ENCODE measurements at places on chromosomes 16 and 17.
A peak's percentile ranks its signal among the peaks of the same experiment; 100 is the strongest.

- no peak for DNase-seq
Measured at GRCh38 chr16:79151-80054, 1.4 kb downstream of the MPG start.

- no peak for DNase-seq
Measured at GRCh38 chr17:67051155-67051538, 6.8 kb downstream of the CACNG1 start.

- peak; percentile 71 for DNase-seq
Measured at GRCh38 chr16:67562918-67563707, 787 bp downstream of the CTCF start.

DNA sequence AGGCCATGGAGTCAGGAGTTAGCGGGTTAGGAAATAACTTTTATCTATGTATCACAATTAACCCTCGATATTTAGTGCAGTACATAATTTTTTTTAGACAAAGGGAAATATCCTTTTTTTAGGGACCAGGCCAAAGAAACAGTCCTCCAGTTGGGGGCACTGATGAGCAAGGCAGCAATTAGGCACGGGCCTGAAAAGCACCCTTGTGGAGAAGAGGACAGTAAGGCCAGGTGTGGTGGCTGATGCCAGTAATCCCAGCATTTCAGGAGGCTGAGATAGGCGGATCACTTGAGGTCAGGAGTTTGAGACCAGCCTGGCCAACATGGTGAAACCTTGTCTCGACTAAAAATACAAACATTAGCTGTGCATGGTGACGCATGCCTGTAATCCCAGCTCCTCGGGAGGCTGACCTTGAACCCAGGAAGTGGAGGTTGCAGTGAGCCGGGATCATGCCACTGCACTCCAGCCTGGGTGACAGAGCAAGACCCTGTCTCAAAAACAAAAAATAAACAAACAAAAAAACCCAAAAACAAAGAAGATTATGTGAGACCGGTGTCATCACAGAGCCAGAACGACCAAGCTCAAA, 158.3 kb upstream of the NOL11 start:
- DNase-seq, result no peak

DNA sequence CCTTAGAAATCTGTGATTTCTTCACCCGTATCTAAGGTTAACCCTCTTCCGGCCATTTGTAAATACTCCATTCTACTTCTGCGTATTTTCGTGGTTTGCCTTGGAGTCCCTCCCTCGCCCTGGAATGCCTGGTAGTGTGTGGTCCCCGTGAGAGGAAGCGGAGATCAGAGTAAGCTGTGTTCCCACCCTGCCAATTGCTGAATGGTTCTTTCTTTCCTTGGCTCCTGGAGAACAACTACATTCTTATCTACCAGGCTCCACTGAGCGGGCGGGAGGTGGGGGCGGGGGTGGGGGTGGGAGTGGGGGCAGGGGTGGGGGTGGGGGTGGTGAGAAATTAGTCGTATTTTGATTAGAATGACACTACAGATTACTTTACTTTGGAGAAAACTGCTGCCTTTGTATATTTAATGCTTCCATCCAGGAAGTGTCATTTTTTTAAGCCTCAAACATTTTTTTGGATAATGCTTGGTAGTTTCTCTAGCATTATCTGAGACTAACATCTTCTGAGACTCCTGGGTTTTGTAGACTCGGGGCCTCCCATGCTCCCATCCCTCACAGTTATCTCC, 20.9 kb upstream of the FASN start:
- no peak for DNase-seq

GRCh38 chr17:40996829-40997228, 2.9 kb upstream of the KRTAP3-3 start:
- DNase-seq, result no peak

- DNase-seq, result no peak
Measured at GRCh38 chr17:41002814-41003213, 3.1 kb upstream of the KRTAP3-2 start.

DNA sequence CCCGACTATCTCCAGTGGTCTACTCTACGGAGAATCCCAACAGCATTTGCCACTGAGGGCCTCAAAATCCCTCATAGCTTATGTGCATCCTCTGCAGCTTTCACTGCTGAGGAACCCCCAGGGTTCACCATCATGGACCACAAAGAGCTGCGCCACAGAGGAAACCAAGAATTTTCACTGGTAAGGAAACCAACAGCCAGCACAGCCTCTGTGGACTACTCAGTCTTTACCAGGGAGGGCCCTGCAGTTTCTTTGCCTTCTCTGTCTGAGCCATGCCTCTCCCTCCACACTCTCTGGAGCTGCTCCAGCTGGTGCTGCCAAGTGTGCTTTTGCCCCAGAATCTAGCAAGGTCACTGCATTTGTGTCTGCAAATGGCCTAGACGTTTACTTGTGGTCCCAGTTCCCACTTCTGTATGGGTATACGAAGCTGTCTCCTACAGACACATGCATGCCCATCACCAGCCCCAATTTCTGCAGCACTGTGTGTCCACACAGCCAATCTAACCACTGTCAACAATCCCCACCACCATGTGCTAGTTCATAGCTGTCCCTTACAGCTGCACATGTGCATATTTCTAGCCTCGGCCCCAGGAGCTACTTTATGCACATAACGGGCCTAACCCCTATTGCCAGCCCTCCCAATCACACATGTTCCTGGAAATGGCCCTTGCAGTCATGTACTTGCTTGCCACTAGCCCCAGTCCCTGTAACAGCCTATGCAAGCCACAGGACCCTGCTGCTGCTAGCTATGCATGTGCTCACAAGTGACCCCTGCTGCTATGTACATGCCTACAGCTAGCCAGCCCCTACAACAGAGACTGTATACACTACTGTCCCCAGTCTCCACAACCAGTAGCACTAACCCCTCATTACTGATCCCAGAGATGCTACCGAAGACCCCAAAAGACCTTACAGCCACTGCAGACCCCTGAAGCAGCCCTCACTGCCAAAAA, 1437.4 kb downstream of the CDH11 start:
- DNase-seq, result no peak

GRCh38 chr16:85162478-85163277, 50.4 kb upstream of the CIBAR2 start:
- no peak for DNase-seq

- DNase-seq, result no peak
Measured at GRCh38 chr16:67202956-67203493, 4.1 kb downstream of the ELMO3 start.

GRCh38 chr17:78176548-78177025, 8.2 kb downstream of the SYNGR2 start:
- peak; percentile 87 for DNase-seq

DNA sequence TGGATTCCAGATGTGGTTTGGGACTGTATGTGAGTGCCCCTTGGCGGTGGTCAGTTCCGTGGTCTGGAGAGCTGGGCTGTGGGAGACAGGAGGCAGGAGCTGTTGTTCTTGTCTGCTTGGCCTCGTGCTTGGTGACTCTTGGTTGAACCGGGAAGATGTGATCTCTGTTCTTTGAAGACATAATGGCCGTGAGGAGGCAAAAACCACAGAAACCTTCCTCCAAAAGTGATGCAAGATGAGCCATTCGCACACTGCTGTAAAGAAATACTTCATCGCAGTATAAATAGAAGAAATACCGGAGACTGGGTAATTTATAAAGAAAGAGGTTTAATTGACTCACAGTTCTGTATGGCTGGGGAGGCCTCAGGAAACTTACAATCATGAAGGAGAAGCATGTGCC, 128.8 kb downstream of the RAP1GAP2 start:
- DNase-seq, result no peak

DNA sequence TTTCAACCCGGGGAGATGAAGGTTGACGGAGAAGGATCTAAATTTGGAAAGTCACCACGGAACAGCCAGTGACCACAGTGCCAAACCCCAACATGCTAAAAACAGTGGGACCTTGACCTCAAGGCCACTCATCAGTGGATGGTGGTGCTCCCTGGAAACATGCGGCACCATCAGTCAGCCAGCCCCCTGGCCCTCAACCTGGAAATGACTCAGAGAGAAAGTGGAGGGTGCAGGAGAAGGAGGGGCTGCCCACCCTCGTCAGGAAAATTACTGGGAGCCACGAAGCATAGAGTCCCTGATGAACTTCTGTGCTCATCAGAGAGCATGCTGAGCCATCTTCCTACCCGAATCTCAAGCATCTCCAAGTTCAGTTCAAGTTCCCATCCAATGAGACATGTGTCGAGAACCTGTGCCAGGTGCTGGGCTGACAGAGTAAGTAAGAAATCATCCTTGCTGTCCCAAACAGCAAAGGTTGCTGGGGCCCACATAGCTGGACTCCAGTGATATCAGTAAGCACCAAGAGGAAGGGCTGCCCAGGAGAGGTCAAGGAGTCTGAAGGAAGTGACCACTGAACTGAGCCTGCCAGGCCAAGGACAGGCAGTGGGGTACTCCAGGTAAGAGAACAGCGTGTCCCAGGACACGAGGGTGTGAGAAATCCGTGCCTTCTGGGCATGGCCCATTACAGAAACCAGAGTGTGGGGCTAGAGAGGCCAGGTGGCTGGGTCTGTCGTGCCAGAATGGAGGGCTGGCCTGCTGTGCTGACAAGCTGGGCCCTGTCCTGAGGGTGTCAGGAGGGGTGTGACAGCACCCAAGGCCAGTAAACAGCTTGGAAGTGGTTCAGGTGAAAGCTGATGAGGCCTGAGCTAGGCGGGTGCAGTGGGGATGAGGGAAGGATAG, 5.2 kb downstream of the PECAM1 start:
- peak; percentile 47 for DNase-seq

DNA sequence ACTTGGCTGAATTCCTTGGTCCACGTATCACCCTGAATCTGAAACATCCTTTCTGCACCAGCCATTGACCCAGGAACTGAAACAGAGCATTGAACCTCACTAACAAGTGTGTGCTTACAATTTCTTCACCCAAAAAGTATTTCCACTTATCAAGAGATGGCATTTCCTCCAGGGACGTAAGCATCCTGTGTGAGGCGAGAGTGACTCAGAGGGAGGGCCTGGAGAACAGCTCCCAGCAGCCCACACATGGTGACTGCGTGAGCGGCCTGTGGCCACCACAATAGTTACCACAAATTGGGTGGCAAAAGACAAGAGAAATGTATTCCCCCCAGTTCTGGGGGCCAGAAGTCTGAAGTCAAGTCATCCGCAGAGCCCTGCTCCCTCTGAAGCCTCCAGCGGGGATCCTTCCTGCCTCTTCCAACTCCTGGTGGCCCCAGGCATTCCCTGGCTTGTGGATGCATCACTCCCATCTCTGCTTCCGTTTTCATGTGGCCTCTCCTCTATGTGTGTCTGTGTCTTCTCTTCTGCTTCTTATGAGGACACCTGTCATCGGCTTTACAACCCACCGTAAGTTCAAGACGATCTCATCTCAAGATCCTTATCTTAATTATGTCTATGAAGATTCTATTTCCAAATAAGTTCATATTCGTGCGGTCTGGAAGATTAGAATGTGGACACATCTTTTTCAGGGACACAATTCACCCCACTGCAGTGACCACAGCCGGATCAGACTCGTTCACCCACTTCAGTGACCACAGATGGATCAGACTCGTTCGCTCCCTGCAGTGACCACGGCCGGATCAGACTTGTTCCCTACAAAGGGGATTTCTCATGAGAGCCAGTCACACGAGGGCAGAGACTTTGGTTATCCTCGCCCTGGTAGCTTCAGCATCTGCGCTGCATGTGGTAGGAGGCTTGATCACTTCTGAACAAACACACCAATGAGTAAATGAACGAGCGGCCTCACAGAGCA, 122.6 kb upstream of the FOXF1 start:
- no peak for DNase-seq

GRCh38 chr16:56228476-56228875, 37.2 kb downstream of the GNAO1 start:
- no peak for DNase-seq

GRCh38 chr16:49095539-49095938, 186.1 kb downstream of the CBLN1 start:
- no peak for DNase-seq

DNA sequence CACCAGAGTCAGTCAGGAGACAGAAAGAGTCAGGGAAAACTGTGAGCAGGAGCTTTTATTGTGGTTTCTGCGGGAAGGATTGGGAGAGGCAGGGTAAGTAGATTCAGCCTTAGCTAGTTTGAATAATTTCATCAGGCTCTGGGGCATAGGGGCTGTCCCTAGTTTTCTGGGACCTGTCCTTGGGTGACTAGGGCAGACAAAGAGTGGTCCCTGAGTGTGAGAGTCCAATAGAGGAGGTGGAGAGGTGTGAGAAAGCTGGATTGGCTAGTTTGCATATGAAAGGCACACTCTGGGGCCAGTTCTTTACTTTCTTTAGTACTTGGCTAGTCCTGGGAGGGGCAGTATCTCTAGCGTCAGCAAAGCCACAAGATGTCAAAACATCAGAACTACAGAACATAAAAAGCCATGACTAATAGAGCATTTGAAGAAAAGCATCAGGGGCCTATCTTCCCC, 255.6 kb downstream of the HS3ST3A1 start:
- no peak for DNase-seq

GRCh38 chr17:36936455-36937000, 747 bp upstream of the LHX1 start:
- no peak for DNase-seq

DNA sequence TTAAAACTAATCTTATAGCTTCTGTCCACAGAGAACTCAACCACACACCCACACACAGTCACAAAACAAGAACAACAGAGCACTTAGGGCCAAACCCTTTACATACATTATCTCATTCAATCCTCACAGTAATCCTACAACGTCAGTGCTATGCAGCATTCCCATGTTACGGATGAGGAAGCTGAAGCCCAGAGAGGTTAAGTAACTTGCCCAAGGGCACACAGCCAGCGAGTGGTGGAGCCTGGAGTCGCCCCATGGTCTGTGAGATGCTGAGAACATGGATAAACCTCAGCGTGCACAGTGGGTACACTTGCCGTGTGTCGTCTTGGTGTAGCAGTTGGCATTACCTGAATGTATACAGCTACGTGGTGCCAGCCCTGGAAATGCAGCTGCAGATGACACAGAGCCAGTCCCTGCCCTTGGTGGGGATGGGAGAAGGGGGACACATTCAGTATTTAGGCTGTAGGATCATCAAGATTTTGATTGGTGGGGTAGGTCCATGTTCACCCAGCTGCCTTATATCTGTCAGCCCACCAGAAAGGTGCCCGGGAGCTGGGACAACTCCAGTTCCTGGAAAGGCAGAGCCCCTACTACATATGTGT, 177.0 kb downstream of the IRF8 start:
- no peak for DNase-seq

- peak; percentile 91 for DNase-seq
Measured at GRCh38 chr16:4307215-4308037, 8.4 kb upstream of the GLIS2 start.

DNA sequence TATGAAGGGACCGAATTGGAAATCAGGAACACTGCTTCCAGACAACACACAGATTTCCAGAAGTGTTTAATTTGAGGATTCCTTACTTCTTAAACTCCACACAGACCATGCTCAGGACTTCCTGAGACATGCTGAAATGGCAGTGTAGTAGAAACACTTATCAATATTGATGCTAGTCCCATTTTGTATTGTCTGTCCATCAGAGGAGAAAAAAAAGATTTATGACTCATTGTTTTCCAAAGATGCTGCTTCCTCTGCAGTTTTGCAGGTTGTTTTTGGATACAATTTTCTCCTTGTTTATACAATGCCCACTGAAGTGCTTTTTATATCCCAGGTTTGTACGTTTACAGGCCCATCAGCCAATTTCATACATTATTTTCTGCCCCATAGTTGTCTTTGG, 68.3 kb upstream of the TANC2 start:
- DNase-seq, result no peak

All from CD4-positive, alpha-beta T cell (primary cell).